CD4-positive, alpha-beta T cell treated with Interleukin-15 for 4 hours (primary cell): ENCODE measurements at places on chromosomes 7 and 10.

DNA sequence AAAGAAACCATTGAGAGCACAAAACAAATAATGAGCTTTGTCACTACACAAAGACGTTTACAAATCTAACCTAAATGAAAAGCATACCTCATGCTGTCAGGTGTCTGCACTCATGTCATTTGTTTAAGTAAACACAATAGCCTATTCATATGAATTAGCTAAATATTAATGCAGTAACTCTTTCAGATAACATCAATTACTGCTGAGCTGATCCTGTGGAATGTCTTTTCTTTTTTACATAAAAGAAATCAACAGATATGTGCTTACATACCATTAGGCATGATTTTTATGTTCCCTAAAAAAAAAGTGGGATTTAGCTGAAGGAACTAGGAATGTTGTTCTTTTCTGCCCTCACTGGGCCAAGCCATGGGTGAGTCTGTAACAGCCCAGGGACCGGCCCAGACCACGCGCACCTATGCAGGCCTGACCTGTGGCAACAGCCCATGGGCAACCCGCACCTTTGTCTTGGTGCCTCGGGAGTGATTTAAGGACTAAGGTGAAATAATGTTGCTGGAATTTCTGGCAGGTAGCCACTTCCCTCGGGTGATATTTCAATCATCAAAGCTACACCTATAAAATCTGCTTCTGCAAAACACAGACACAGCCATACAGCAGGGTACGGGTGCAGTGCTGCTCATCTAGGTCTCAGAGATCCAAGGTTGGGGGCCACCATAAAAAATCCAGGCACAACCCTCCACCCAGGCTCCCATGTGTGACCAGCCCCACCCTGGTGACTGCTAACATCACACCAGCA is 44.6 kb downstream of the FGFR2 start:
- no peak for DNase-seq

- DNase-seq, result no peak
Observed at GRCh38 chr10:23522345-23522744, 83.5 kb downstream of the OTUD1 start.

DNA sequence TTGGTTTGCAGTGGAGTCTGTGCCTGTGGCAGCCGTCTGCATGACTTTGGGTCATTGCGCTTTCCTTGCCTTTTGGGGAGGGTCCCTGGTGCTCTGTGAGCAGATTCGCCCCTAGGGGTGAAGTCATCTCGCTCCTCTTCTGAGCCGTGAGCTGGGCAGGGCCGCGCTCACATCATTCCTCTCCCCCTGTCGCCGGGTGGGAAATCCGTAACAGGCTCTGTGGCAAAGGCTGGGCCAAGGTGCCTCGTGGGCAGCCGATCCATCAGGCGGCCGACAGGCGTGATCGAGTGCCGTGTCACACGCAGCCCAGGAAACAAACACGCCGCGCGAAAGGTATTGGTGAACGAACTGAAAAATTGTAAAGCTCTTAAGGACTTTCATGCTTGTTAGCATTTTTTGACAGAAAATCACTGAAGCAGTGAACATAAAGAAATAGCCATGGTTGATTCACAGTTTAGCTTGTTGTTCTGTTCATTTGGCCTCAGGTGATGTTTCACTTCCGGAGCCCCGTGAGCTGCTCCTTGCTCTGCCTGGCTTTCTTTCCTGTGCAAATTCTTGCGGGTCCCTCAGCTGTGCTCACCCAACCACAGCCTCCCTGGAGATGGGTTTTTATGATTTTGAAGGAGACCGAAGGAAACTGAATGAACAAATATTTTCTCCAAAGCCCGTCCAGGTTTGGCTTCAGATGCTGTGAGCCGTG is 122.1 kb downstream of the NKX6-2 start:
- no peak for DNase-seq

GRCh38 chr10:129421399-129422010 is 45.5 kb upstream of the MGMT start:
- no peak for DNase-seq

DNA sequence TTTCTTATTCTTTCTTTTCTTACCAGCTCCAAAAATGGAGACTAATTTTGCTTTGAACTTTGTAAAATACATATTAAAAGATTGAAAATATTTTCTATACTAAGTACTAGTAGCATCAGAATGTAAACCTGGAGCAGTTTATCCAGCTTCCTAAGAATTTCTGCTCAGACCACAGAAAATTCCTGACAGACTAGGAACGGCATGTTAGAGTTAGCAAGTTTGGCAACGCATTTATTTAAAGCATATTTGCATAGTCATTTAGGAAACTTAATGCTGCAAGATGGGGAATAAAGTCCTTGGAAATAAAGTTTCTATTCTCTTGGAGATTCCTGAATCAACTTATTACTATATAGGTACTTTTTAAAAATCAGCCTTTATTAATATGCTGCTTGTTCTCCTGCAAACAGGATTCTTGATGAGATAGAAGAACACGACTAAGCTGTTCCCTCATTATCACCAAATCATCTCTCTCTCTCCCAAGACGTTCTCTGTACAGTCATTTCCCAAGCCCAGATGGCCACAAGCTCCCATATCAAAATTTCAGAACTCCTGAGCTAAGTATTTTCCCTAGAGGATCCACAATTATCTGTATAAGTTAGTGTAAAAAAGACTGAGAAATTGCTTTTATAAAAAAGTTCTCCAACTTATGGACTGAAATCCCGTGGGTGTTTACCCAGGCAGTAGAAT is 305.8 kb upstream of the NEBL start:
- DNase-seq, result no peak

GRCh38 chr10:594584-595270 is 94.7 kb downstream of the DIP2C start:
- DNase-seq, result no peak

DNA sequence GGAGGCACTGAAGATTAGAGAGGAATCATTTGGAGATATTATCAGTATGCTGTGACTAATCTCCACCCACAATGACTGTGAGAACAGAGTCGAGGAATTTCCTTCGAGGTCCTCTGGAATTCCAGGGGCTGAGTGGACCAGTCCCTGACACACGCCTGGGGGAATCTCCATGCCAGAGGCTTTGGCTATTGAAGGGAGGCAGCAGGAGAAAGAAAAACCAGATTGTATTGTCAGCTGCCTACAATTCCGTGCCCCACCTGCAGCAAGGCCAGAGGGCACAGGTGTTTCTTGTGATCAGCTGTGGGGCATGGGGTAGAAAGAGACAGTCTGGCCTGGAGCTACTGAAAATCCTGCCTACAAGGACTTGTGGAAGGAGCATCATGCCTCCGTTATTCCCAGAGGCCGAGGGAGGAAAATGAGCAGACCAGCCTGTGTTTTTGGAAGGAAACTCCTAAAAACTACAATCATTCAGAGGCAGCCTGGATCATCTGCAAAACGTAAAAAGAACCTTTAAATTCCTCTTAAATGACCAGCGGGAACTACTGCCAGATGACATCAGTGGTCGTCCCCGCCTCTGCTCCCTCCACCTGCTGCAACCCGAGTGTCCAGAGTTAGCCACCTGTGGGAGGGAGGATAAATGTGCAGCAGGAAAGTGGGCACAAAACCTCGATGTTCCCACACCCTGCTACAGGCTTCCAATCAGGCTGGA is 25.4 kb upstream of the ANK3 start:
- DNase-seq, result no peak

DNA sequence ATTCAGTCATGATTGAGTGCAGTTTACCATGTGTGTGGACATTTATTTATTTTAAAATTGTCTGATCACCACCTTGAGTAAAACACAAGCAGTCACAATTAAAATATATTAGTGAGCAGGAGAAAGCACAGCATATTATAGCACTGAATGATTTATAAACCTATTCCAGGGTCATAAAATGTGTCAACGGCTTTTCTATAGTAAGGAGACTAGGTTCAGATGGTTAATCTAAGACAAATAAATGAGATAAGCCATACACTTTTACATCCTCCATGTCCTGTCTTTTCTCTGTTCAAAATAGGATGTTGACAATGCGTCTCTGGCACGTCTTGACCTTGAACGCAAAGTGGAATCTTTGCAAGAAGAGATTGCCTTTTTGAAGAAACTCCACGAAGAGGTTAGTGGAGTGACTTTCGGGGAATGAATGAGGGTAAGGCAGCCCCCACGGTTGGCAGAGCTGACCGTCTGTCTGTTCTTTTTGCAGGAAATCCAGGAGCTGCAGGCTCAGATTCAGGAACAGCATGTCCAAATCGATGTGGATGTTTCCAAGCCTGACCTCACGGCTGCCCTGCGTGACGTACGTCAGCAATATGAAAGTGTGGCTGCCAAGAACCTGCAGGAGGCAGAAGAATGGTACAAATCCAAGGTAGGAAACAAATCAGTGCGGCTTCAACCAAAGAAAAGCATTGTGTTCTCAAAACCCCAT is 5.4 kb downstream of the VIM start:
- DNase-seq, result no peak

DNA sequence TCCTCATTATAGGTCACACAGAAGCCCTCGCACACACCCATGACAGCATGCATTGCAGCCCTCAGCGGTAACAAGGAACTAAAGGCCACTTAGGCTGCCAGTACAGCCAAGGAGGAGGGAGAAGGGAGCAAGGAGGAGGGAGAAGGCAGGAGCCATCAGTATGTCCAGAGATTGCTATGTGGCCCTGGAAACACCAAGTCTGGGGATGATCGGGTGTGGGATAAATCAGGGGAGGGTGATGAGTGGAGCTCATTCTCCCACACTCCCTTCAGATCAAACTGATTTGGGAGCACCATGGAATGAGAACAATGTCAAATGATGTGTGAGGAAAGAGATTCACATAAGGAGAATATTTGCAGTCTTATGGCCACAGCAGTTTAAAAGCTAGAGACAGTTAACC is 350.9 kb downstream of the TNS3 start:
- DNase-seq, result no peak

DNA sequence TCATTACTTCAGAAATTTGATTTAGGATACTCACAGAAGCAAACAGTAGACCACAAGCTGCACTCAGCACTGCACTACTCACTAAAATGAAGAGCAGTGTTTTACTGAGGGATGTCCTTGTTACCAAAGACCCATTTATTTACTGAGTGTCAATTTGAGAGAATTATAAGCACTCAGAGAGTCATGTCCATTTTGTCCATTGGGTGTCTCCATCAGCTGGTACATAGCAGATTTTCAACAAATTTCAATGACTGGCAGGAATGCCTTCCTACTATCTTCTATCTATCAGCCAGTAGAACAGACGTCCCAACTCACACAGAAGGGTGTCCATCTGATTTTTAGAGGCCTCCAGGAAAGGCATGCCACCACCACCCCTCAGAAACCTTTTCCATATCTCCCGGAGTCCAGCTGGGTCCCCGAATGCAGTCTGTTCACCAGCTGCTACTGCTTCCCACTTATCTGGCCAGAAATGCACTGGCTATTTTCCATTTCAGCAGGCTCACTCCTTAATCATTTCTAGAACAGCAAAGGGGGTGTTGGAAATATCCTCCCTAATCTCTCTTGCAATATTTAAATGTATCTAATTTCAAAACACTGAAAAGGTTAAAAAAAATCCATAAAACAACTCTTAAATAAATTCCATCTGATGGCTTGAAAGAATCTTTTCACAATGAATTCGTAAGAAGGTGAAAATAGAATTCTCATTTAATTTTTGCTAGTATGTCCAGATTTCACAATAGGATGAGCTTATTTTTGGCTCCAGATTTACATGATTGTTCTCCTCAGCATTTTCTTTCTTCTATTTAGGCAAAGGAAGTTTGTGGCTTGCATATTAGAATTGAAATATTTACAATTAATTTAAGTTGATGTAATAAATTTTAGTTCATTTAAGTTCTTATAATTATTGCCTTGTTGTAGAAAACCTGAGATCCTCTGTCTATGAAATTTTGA is 1164.0 kb upstream of the CELF2 start:
- DNase-seq, result no peak

DNA sequence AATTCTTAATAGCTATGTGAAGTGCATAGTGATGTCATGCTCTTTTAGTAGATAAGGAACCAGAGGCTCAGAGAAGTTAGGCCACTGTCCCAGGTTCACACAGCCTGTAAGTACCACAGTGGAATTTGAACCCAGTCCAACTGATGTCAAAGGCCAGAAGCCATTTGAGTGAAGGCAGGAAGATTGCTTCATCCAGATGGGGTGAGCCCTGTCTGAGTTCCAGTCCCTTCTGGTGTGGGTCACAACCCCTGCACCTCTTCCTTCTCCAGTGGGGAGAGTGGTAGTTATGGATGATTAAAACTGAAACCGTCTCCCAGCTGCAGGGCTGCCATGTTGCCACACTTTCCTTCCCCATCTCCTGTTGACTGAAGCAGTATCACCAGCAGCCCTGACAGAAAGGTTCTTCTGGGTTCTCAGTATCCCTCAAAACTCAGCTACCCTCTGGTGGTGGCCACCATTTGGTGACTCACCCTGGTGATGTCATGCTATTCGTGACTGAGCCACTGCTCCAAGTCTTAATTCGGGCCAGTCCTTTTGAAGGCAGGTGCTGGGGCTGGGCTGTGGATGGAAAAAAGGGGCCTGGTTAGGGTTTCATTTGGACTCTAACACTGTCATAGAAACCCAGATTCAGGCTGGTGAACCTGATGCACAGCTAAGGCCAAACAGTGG is 1.5 kb upstream of the C10orf95 start:
- peak; percentile 59 for DNase-seq

DNA sequence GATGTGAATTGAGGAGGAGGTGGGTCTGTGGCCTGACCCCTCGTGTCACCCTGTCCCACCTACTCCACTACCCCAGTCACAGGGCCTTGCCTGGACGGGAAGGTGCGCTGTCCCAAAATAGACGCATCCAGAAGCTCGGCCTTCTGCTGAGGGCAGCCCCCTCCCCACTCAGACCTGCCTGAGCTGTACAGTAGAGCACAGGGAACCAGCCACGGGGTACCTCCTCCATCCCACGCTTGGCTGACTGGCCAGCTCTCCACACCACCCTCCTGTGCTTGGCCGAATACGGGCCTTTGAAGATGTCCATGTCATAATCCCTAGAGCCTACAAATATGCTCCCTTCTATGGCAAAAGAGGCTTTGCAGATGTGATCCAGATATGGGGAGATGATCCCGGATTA is 88.3 kb downstream of the CHST15 start:
- DNase-seq, result no peak

DNA sequence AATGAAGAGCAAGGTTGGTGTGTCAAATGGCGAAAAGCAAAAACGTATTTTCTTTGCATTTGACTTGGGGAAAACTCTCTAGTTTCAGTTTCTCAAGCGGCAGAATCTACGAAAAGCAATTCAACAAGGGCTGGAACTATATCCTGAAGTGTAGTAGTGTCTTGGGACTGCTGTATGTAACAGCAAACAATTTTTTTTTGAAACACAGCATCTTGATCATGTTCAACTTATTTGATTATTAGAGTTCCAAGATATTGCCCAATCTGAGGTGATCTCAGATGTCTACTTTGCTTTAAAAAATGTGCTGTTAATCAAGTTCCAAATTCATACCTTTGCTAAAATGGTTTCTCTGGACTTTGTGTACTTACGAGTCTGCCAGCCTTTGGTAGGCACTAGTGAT is 120.6 kb downstream of the ZWINT start:
- DNase-seq, result no peak

GRCh38 chr7:140317597-140317996 is 80.7 kb downstream of the SLC37A3 start:
- no peak for DNase-seq

DNA sequence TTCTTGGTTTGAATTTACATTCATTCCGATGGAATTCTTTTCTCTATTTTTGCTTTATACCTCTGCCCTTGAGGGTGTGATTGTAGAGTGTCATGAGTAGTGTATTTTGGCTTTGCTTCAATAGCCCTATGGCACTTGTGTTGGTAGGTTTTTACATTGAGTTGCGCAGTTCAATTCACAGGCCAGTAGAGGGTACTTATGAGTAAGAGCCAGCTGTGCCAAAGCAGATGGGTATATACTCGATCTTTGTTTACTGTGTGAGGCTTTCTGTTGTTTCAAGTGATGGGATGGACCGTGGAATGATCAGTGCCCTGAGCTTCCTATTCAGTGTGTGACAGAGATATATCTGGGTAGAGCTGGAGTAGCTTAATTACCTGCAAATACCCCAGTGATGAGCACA is 4.3 kb upstream of the AKR1C3 start:
- DNase-seq, result peak; percentile 19
